Brain pericyte (primary cell): ENCODE measurements at places on chromosomes 2 and 18.

DNA sequence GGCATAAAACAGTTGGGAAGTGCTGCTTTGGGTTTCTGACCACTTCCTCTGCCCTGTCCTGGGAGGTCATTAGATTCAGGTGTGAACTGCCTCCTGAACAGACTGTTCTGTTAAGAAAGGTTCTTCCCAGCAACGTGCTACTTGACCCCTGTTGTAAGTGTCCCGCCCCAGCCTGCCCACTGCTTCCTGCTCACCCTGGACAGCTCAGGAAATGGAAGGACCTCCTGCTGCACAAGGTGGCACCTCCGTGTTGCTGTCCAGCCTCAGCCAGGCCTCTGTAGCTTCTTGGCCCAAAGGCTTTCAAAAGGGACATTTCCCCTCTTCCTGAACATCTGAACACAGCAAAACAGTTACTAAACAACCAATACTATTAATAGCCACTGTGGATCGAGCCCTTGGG is 5.3 kb downstream of the TOGARAM2 start:
- DNase-seq = no peak

GRCh38 chr18:48393776-48394175 is 15.4 kb downstream of the ZBTB7C start:
- DNase-seq = no peak

DNA sequence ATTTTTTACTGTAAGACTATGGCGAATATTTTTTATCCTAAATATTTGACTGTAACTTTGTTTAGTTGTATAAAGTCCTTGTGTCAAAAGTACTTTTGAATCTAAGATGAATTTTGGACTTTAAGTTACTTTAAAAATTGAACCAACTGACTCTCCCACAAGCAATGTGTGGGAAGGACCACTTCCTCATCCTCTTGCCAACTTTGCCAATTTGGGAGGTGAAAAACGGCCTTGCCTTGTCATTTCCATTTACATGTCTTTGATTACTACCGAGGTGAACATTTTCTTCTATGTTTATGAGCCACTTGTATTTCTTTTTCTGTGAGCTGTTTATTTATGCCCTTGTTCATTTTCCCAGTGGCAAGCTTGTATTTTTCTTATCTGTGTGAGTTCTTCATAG is 12.8 kb upstream of the MSGN1 start:
- no peak for DNase-seq

GRCh38 chr18:65091744-65092329 is 659.0 kb upstream of the CDH7 start:
- DNase-seq = no peak

DNA sequence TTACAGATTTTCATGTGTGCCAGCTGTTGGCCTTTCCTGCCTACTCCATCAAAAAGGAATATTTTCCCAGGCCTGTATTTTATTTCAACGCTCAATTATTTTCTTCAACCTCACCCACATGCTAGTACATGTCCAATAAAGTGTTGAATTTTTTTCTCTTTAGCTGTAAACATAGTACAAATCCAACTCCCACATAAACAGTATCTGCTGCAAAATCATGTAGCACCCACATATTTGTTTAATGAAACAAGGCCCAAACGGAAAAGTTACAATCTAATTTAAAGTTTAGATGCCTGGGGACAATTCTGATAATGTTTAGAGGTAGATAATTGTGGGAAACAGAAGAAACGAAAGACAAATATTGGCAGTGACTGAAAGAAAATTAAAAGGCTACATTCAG is 275.4 kb upstream of the ACVR2A start:
- DNase-seq = no peak

DNA sequence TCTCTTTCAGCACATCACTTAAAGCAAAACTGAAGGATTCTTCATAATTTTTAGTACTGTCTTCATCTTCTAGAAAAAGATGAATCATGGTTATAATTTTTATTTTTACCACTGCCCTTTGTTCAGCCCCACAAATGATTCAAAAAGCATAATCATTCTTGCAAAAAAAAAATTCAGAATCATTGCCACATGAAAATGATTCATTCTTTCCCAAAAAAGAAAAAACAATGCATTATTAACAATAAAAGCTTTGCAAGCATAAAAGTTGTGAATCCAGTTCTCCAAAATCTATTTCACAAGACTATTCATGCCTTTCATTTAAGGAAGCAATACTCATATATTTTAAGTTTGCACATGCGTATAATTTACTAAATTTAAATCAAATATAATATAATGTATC is 204.8 kb downstream of the RBM43 start:
- no peak for DNase-seq

GRCh38 chr2:64794426-64794995 is 140.8 kb upstream of the SERTAD2 start:
- DNase-seq = no peak
